ENCODE measurements at places on chromosomes 6 and 20.

- DNase-seq = no peak
Observed at GRCh38 chr6:84220809-84221409, 6.5 kb downstream of the CEP162 start.

DNA sequence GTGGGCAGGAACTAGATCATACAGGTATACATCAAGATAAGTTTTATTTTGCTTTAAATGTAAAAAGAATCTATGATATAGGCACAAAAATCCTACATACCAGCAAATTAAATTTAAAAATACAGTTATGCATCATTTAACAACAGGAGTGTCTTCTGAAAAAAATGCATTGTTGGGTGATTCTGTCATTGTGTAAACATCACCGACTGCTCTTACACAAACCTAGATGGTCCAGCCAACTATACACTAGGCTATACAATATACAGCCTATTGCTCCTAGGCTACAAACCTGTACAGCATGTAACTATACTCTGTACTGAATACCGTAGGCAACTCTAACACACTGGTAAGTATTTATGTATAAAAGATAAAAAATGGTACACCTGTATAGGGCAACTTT lies 139.4 kb downstream of the RNGTT start:
- DNase-seq = no peak

DNA sequence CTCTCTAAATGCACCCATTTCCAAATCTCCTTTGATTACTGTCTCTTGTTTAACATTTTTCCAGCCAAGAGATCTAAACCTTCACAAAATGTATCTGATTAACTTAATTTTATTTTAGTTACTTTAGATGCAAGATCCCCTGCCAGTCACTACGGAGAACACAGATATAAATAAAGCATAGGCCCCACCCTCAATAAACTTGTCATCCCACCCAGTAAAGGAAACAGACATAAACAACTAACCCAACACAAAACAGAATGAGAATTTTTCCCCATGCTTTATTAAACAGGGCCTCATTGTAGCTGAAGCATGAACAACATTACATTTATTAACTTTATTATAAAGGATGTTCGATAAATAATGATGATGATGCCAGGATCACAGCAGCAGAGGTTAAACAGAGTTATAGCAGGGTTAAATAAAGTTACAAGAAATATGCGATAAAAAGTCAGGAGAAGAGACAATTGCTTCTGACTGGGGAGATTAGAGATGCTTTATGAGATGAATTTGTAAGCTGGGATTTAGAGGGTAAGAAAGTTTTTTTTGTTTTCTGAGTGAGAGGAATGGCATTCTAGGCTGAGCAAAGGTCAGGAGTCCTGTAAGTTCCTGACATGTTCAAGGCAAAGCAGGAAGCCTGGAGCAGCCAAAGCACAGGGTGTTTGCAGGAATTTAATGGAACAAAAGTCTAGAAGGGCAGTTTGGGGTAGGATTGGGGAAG lies 41.1 kb downstream of the TFAP2A start:
- no peak for DNase-seq

GRCh38 chr6:105069821-105070445 lies 109.9 kb downstream of the POPDC3 start:
- no peak for DNase-seq

- no peak for DNase-seq
Observed at GRCh38 chr6:25197111-25197510, 82.1 kb upstream of the CARMIL1 start.

DNA sequence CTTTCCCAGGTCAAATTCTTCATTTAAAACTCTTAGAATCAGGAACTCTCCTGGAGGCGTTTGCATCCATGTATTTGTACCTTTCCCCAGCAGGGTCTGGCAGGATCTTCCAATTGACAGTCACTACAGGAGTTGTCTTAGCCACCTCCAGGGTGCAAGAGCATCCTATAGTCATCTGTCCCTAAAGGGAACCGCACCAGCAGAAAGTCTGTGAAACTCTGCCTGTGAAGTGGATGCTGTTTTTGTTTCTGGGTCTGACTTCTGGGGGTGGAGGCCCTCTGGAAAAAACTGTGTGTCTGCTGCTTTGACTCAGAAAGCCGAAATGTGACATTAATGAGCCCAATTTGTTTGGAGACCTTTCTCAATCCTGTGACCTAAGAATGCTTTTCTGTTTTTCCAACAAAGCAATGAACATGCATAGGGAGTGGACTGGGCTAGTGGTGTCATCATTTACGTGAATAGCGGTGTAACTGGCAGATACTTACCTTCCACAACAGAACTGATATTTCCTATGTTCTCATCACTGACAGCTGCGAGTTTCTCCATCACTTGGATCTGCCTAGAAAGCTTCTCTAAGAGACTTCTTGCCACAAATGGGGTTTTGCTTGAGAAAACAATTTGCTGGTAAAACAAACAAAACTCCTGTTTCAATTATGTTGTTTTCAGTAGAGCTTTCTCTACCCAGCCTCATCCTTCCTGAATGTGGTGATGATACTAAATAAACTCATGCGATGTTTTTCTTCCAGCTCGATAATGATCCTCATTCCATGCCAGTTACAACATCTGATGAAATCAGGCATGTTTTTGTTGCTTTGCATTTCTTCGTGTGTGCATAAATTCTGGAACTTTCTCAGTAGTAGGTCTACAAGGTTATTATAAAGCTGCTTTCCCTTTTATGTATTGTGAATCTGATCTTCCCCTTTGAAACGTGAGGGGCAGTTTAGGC lies 33.3 kb upstream of the ARMH2 start:
- no peak for DNase-seq

DNA sequence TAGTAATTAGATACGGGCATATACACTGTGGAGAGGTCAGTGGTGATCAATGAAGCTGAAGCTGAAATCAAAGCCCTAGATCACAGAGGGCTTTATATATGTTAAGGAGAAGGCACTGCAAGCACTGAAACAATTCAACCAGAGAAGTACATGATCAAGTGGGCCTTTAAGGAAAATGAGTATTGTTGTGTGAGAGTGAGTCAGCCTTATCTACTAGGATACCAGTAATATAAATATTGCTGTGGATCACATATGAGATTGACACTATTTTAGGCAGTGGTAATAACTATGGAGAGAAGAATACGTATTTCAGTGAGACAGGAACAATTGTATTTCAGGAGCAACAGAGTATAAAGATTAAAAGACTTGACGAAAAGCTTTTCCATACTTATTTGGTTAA lies 1172.2 kb upstream of the GJE1 start:
- no peak for DNase-seq
